Upper lobe of right lung (tissue), 1 donor: ENCODE measurements at places on chromosomes 5 and 9. TPM values are rescaled to one million over a fixed set of nuclear protein-coding genes. Genes with fewer than 3 reads are reported as not detected.

The TOR1B gene
- total RNA-seq, result 26.0 TPM

The RACK1 gene
- total RNA-seq, result 1,155 TPM

The UBE2R2 gene
- 36.7 TPM for total RNA-seq

The KCTD16 gene
- total RNA-seq, result 5.1 TPM

The NXNL2 gene
- not detected for total RNA-seq

The GDNF gene
- 0.23 TPM for total RNA-seq

The FBP2 gene
- not detected for total RNA-seq
